ENCODE measurements at places on chromosomes 7 and 10.
A peak's percentile ranks its signal among the peaks of the same experiment; 100 is the strongest.

GRCh38 chr7:143299840-143300239, 11.7 kb downstream of the CASP2 start:
- DNase-seq: no peak

GRCh38 chr10:22999942-23000341, 72.1 kb downstream of the ARMC3 start:
- no peak for DNase-seq

GRCh38 chr7:138843632-138844580, 45.9 kb upstream of the ATP6V0A4 start:
- DNase-seq: no peak

DNA sequence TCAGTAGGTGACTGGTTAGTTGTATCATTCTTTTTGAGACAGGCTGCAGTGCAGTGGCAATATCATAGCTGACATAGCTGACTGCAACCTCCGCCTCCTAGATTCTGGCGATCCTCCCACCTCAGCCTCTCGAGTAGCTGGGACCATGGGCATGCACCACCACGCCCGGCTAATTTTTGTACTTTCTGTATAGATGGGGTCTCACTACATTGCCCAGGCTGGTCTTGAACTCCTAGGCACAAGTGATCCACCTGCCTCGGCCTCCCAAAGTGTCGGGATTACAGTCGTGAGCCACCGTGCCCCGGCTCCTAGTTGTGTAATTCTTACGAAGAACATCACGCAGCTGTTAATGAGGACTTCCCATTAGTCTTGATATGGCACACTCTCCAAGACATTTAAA, 123.4 kb upstream of the VKORC1L1 start:
- no peak for DNase-seq

DNA sequence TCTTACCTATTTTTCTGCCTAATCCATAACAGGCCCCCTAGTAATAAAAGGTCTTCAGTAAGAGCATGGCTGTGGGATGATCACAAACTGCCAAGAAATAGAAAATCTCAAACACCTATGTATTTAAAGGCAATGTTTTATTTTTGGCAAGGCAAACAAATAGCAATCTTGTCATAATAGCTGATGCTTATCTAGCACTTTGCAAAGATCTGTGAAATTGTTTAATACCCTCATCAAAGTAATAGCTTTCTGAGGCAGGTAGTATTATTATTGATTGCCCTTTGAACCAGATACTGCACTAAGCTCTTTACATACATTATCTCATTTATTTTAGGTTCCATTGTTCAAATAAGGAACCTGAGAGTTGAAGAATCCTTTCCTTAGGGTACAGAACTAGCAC, 1.6 kb upstream of the CADPS2 start:
- DNase-seq: no peak

- no peak for DNase-seq
These were observed 17.3 kb upstream of the CSGALNACT2 start for GRCh38 chr10:43120929-43121314.

GRCh38 chr7:142454862-142455261, 197.0 kb upstream of the PRSS58 start:
- DNase-seq: no peak

DNA sequence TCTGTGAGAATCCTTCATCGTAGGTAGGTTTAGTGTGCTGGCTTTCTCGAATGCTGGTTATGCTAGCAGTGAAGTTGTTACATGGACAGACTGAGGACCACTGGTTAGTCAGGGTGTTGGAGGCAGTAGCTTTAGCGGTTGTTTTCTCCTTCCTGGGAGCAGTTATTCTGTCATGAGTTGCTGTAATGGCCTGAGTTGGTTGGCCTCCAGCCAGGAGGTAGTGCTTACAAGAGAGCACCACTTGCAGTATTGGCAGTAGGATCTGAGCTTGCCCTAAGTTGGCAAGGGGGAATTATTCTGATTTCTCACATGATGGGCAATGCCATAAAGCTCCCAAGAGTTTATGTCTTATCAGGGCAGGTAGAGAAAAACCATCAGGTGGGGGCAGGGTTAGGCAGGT, 58.0 kb downstream of the IPMK start:
- DNase-seq: no peak

GRCh38 chr10:132659206-132660091, 121.9 kb downstream of the INPP5A start:
- no peak for DNase-seq

GRCh38 chr10:131841661-131842139, 59.1 kb upstream of the PPP2R2D start:
- DNase-seq: no peak

DNA sequence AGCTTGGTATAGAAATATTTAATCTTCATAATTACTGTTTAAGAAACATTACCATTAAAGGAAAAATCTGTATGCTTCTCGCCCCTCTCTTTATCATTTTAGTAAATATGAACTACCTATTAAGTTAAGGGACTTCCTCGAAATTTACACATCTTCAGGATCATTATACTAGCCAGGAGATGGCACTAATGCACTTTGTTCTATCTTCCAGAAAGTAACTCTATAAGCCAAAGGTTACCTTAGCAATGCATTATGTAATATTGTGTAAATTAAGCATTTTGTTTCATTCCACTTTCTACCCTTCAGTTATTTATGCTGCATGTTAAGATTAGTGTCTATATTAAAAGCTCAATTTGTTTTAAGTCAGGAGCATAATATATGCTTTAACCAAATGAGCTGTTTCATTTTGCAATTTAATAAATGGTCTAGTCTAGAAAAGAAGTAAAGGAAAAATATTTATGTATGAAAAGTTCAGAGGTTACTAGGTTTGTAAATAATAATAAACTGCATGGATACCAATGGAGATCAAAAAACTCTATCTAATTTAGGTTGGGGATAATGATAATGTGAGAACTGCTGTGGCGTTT, 128.5 kb downstream of the ANKRD7 start:
- no peak for DNase-seq

DNA sequence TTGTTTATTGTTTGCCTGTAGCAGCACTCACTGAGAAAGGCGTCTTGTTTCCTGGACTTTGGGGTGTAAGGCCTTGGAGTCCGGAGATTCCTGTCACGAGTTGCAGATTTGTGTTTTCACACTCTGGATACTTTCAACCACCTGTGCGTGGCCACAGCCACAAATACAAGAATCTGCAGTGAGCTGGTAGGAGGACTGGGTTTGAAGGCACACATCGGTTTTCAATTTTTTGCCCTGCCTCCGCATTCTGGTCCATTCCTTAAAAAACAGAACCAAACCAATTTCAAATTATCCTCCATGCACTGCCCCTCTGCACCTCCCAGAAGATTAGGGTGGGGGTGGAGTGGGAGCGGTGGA, 619 bp downstream of the EXOC4 start:
- DNase-seq: no peak

DNA sequence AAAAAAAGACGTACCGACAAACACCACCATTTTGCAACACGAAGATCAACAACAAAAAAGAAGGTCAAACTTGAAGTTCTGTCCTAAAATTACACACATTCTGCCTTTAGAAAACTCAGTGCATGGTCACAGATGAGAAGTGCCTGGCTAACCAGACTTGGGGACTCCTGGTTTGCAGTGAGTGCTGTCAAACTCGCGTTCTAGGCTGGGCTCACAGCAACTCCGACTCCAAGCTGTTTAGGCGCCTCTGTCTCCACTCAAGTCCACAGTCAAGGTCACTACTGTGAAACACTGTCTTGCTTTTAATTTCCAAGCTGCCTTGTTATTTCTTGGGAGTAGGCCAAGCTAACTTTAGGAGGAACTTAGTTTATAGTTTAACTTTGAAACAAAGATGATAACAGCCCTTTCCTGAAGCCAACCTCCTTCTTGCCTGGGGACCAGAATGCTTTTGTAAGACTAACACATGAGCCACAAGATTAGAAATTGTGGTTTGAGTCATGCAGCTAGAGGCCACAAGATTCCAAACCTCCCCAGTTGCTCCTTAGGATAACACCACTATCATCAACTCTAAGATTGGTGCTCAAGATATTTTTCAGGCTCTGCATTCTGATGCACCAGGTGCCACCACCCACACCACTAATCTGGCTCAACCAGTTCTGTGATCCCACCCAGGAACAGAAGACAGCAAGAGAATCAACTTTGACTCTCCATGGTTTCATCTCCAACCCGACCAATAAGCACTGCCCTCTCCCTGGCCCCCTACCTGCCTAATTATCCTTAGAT, 1.1 kb upstream of the DNAAF5 start:
- DNase-seq: no peak

- DNase-seq: no peak
These were observed 18.0 kb downstream of the STX1A start for GRCh38 chr7:73701357-73701995.

DNA sequence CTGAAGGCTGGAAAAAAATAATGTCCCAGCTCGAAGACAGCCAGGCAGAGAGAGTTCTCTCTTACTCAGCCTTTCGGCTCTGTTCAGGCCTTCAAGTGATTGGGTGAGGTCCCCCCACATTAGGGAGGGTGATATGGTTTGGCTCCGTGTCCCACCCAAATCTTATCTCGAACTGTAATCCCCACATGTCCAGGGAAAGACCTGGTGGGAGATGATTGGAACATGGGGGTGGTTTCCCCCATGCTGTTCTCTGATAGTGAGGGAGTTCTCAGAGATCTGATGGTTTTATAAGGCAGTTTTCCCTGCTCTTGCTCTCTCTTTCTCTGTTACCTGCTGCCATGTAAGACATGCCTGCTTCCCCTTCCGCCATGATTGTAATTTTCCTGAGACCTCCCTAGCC, 36.6 kb upstream of the LEP start:
- DNase-seq: no peak

DNA sequence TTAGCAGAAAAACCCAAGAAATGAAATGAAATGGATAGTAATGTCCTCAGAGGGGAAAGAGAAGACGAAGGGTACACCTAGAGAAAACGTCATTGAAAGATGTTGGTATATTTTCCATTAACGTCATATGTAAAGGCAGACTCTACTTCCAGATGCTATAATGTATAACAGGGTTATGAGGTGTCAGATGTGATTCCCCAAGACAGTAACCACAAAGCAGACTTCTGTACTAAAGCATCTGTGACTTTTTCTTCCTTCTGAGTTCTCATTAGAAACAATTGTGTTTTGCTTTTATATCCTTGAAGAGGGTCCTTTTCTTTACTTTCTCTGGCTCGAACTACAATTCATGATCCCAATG, 37.4 kb downstream of the LRRC72 start:
- DNase-seq: no peak

DNA sequence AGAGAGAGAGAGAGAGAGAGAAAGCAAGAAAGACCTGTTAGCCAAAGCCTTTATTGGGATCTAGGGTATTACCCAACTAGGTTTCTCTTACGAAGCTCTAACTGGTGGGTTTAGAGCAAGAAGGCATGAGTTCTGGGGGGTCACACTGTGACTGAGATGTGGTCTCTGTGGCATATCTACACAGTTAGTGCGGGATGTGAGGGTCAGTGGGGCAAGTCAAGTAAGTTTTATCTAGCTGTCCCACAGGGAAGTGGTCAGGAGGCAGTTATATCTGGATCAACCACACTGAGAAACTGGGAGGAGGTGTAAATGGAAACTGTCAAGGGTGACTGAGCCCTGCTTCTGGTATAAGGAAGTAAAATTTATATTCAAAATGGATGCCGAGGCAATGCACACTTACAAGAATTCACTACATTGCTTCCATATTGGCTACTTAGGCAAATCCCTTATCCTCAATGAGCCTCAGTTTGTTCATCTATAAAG, 331.6 kb upstream of the HPS1 start:
- DNase-seq: no peak

- DNase-seq: no peak
These were observed 27.8 kb upstream of the ITGB8 start for GRCh38 chr7:20302891-20303290.

DNA sequence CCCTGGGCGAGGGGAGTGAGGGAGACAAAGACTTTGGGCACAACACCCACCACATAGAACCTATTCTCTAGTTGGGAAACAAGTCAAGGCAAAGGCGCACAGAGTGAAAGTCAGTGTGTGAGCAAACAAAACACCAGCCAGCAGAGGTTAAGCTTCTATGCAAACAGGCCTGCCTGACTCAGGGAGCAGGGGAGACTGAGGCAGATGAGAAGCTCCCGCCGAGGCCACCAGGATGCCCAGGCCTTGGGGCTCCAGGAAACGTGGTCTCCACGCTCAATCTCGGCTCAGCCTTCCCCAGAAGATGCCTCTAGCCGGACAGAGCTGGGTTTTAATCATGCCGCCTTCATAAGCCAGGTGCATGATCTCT, 74.1 kb upstream of the KCNMA1 start:
- no peak for DNase-seq

DNA sequence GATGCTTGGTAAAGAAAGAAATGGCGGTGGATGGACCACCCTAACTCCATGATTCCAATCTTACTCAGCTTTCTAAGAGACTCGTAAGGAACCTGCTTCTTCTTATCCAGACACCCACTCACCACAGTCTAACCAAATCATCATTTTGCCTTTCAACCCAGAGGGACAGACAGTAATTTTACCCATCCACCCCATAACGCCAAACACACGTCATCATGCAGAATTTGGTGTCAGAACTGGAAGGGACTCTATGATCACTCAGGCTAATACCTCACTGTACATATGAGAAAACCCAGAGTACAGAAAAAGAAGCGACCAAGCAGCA, 388 bp downstream of the ECD start:
- DNase-seq: no peak

- no peak for DNase-seq
These were observed 35.8 kb downstream of the IQUB start for GRCh38 chr7:123498601-123499000.

DNA sequence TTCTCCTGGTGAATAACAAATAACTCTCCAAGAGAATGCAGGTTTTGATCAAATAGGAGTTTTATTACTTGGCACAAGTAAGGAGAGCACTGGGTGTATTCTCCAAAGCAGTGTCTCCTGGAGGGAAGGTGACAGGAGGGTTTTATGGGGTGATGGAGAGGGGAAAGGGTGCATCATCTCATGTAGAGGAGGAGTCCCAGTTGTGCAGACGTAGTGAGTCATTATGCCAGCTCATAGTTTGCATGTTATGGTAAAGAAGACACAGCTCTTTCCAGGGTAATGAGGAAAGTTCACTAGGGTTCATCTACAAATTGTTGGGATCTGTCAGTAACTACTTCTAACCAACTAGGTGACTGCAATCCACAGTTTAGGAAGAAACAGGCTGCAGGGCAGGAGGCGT, 347.9 kb upstream of the MEOX2 start:
- no peak for DNase-seq

DNA sequence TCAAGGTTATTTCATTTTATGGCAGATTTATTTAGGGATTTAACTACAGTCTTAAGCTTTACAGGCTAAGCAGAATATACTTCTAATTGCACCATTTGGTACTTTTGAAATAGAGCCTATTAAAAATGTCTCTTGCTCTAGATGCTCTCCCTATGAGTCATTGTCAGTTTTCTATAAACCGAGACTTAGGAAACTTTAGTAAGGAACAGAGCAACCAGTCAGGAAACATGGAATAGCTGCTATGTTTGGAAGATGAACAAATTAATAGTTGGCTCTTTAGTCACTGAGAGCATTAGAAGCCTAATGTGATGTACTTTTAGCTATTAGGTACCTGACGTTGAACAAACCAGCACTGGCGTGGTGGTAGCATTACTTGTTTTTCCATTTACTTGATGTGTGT, 35.3 kb downstream of the INPP5F start:
- no peak for DNase-seq

GRCh38 chr7:70557338-70557737, 574.6 kb upstream of the GALNT17 start:
- DNase-seq: no peak

GRCh38 chr7:70624500-70625103, 507.3 kb upstream of the GALNT17 start:
- DNase-seq: no peak

GRCh38 chr10:74589226-74589673, 237.2 kb upstream of the KAT6B start:
- peak; percentile 56 for DNase-seq
